Stimulated activated memory B cell treated with anti-CD40 and anti-IgM and Interleukin-4, amounts not matched to agents 10 μg/mL and 1 μg/mL and 100 μg/mL, for 72 hours (primary cell): ENCODE measurements at places on chromosomes 3 and 15.

GRCh38 chr3:181052256-181052655 lies 62.7 kb upstream of the DNAJC19 start:
- H3K4me3 ChIP-seq: no peak overlapping the region
- no peak overlapping the region for H3K27ac ChIP-seq
- ATAC-seq: no peak
- no peaks in the 10 kb centered on the region for H3K36me3 ChIP-seq
- H3K27me3 ChIP-seq: peaks cover 13% of the 10 kb centered on the region
- H3K4me1 ChIP-seq: no peaks in the 10 kb centered on the region

GRCh38 chr15:97687654-97688053 lies 272.8 kb upstream of the ARRDC4 start:
- no peaks in the 10 kb centered on the region for H3K36me3 ChIP-seq
- no peak overlapping the region for H3K4me3 ChIP-seq
- no peak overlapping the region for H3K27ac ChIP-seq
- no peaks in the 10 kb centered on the region for H3K4me1 ChIP-seq

- H3K27ac ChIP-seq: peak overlapping the region; percentile 25
- H3K27me3 ChIP-seq: peaks cover 17% of the 10 kb centered on the region
Observed at GRCh38 chr15:83200589-83200988, 7.0 kb downstream of the HDGFL3 start.

DNA sequence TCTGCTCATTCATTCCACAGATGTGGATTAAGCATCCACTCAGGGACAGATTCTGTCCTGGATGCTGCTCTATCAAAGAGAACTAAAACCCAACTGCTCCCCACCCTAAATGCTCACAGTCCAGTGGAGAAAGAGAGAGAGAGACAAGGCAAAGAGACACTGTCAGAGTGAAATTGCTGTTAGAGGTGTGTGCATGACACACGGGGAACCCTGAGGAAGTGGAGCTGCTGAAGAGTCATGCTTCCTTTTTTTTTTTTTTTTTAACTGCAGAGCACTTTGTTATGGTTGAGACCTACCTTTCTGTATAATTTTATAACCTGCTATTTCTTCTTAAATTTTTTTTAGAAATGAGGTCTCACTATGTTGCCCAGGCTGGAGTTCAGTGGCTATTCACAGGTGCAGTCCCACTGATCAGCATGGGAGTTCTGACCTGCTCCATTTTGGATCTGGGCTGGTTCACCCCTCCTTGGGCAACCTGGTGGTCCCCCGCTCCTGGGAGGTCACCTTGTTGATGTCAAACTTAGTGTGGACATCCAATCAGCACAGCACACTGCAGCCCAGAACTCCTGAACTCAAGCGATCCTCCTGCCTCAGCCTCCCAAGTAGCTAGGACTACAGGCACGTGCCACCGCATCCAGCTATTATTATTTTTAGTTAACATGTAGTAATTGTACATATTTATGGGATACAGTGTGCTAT lies 18.2 kb upstream of the PSTPIP1 start:
- no peak overlapping the region for H3K27ac ChIP-seq
- H3K27me3 ChIP-seq: peaks cover 9% of the 10 kb centered on the region
- peaks cover 11% of the 10 kb centered on the region for H3K4me1 ChIP-seq
- H3K36me3 ChIP-seq: no peaks in the 10 kb centered on the region

DNA sequence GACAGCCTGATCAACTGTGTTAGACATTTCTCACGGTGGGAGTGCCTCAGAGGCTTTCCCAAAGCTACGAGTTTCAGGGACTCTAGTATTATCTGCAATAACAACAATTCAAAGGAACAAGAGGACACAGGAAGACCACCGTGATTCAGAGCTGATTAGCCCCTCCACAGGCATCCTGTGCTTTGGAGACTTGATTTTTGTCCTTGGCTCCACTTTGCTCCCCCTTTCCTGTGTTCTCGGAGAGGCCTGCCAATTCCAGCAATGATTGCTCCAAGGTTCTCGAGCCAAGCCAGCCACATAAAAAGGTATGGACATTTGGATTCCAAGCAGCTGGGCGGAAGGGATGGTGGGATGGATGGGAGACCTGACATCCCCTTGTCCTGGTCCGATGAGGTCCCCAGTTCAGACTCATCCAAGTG lies 14.3 kb downstream of the EHD4 start:
- ATAC-seq: no peak
- H3K27ac ChIP-seq: peak overlapping the region; percentile 43
- peaks cover 19% of the 10 kb centered on the region for H3K36me3 ChIP-seq
- no peaks in the 10 kb centered on the region for H3K27me3 ChIP-seq

- H3K4me1 ChIP-seq: peaks cover 65% of the 10 kb centered on the region
- H3K27ac ChIP-seq: no peak overlapping the region
- ATAC-seq: no peak
- H3K4me3 ChIP-seq: no peak overlapping the region
- no peaks in the 10 kb centered on the region for H3K36me3 ChIP-seq
Observed at GRCh38 chr3:194031349-194031748, 104.6 kb upstream of the HES1 start.

DNA sequence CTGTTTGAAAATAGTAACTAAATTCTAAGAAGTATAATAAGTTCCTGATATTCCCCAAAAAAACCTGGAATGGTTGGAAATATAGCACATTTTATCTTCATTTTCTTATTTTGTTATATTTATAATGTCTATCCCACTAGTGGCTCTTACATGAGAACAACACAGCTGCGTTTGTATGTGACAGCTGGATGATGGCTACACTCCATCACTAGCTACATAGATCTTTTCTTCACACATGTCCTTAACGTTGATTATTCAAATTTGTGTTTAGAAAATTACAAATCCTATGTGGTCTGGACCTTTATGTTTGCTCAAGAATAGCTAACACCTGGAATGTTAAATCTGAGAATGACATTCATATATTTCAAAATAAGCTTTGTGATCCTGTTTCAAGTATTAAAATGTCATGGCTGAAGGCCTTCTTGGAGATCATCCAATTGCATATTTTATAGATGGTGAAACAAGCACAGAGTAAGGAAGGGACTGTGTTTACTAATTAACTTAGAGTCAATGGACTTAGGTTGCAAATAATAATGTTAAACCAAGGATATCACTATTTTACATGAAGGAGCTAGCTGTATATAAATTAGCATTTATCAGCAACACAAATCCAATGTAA lies 60.8 kb downstream of the ATP13A5 start:
- H3K27ac ChIP-seq: no peak overlapping the region
- ATAC-seq: no peak
- H3K4me3 ChIP-seq: no peak overlapping the region
- no peaks in the 10 kb centered on the region for H3K36me3 ChIP-seq

- peaks cover 4% of the 10 kb centered on the region for H3K4me1 ChIP-seq
- no peak overlapping the region for H3K27ac ChIP-seq
- ATAC-seq: no peak
- no peaks in the 10 kb centered on the region for H3K36me3 ChIP-seq
Observed at GRCh38 chr3:173588556-173588955, 191.0 kb downstream of the NLGN1 start.
